ENCODE measurements at places on chromosomes 2 and 18.

GRCh38 chr2:4354164-4354563, 650.8 kb downstream of the DCDC2C start:
- H3K36me3 ChIP-seq, result no peaks in the 10 kb centered on the region
- H3K4me3 ChIP-seq, result no peak overlapping the region
- no peak overlapping the region for H3K27ac ChIP-seq
- no peaks in the 10 kb centered on the region for H3K4me1 ChIP-seq
- H3K27me3 ChIP-seq, result no peaks in the 10 kb centered on the region

- H3K27ac ChIP-seq, result peak overlapping the region; percentile 60
- H3K36me3 ChIP-seq, result no peaks in the 10 kb centered on the region
- peaks cover 26% of the 10 kb centered on the region for H3K4me1 ChIP-seq
Measured at GRCh38 chr2:42117923-42118753, 51.0 kb upstream of the EML4 start.

DNA sequence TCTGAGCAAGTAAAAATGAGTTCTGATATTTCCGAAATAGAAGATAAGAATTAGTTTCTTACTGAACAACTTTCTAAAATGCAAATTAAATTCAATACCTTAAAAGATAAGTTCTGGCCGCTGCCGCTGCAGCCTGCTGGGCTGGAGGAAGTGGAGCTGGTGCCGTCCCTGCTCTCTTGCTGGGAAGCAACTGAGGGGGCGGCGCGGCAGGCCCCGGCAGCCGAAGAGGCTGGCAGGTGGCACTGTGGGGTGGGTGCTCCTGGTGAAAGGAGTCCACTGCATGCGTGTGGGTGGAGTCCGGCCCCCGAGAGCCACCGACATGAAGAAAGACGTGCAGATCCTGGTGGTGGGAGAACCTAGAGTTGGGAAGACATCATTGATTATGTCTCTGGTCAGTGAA, 89.5 kb upstream of the ZNF519 start:
- H3K4me3 ChIP-seq, result no peak overlapping the region
- no peaks in the 10 kb centered on the region for H3K27me3 ChIP-seq
- DNase-seq, result no peak

GRCh38 chr2:178301649-178302238, 107.4 kb downstream of the OSBPL6 start:
- no peaks in the 10 kb centered on the region for H3K27me3 ChIP-seq
- H3K27ac ChIP-seq, result no peak overlapping the region
- DNase-seq, result no peak
- no peak overlapping the region for H3K4me3 ChIP-seq
- no peaks in the 10 kb centered on the region for H3K36me3 ChIP-seq

DNA sequence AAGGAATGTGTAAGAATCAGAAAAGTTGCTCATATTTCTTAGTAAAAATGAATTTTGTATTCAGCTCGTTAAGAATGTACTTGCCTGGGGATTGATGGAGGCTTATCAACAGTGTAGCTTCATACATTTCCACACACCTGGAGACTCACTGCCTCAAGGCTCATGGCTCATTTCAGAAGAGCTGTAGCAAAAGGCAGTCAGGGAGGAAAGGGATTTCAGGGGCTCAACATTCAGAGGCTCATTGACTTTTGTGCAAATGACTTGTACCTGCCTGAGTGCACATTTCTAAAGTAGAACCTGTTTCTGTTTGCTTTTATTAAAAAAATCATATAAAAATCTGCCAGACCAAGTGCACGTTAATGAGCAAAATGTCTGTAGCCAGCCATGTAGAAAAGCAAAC, 304.4 kb downstream of the KCNS3 start:
- H3K27me3 ChIP-seq, result no peaks in the 10 kb centered on the region
- no peaks in the 10 kb centered on the region for H3K36me3 ChIP-seq
- DNase-seq, result no peak
- H3K27ac ChIP-seq, result no peak overlapping the region

GRCh38 chr2:8583400-8584173, 98.3 kb upstream of the ID2 start:
- peak overlapping the region; percentile 63 for H3K27ac ChIP-seq
- H3K27me3 ChIP-seq, result no peaks in the 10 kb centered on the region
- H3K36me3 ChIP-seq, result no peaks in the 10 kb centered on the region

DNA sequence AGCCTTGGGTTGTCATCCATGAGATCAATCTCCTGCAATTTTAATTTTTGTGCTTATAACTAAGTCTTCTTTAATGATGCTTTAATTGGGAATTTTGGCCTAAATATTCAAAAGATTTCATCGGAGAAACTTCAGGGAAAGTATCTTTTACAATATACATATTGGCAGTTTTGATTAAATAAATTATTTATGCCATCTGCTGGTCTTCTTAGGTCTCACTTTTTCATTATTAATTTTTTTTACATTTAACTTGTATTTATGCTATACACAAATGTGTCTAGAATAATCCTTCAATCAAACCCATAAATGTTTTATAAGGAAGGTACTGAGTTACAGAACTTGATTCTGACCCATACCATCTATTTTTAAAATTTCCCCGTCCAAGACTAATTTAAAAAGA, 95.1 kb upstream of the XPO1 start:
- H3K36me3 ChIP-seq, result no peaks in the 10 kb centered on the region
- H3K27me3 ChIP-seq, result no peaks in the 10 kb centered on the region
- DNase-seq, result no peak
- no peaks in the 10 kb centered on the region for H3K4me1 ChIP-seq
- H3K4me3 ChIP-seq, result no peak overlapping the region

GRCh38 chr18:24016643-24017042, 2.1 kb downstream of the TTC39C start:
- no peak for DNase-seq
- H3K36me3 ChIP-seq, result no peaks in the 10 kb centered on the region
- H3K4me3 ChIP-seq, result no peak overlapping the region
- no peak overlapping the region for H3K27ac ChIP-seq

DNA sequence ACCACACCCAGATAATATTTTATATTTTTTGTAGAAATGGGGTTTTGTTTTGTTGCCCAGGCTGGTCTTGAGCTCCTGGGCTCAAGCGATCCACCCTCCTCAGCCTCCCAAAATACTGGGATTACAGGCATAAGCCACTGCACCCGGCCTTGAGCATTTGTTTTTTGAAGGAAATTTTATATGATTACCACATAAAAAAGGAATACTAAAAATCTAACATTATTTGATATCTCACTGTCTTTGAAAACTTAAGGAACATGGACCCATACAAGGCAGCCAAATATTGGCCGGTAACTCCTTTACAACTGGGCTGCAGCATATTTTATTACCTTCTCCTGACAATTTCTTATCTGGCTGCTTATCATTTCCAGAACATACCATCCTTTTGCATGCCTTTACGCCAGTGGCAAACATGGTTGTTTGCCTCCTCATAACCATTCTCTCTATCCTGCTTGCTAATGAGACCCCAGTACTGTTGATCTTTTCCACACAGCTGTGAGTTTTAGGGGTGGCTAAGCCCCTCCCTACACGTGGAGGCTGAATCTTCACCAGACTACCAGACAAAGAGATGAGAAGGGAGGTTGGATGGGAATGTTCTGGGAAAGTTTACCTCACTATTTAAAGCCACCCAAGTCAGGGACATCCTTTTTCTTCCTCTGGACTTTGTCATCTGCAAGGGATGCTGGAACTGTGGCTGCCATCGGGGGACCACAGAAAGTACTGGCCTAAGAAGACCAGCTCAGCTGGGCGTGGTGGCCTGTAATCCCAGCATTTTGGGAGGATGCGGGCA, 157.5 kb downstream of the TGIF1 start:
- no peak overlapping the region for H3K4me3 ChIP-seq
- no peaks in the 10 kb centered on the region for H3K27me3 ChIP-seq
- no peaks in the 10 kb centered on the region for H3K36me3 ChIP-seq
- peak overlapping the region; percentile 97 for H3K27ac ChIP-seq
- no peaks in the 10 kb centered on the region for H3K4me1 ChIP-seq

Data from tibial nerve (tissue), 4 donors.